ENCODE measurements at places on chromosomes 2 and 18. TPM values are rescaled to one million over a fixed set of nuclear protein-coding genes. Genes with fewer than 3 reads are reported as not detected.
A peak's percentile ranks its signal among the peaks of the same experiment; 100 is the strongest.

GRCh38 chr2:152861349-152861942 lies 143.0 kb downstream of the ARL6IP6 start:
- no peak for DNase-seq

- no peak for DNase-seq
These were observed at the start of gene CD226 for GRCh38 chr18:69947361-69948133. Gene CD226 (minus strand): TSS chr18:69947873. CDS start chr18:69947406, 467 bp downstream.

- DNase-seq = no peak
These were observed 160.0 kb downstream of the UBE2E3 start for GRCh38 chr2:181140414-181140813.

GRCh38 chr2:37472959-37473358 lies 128.5 kb downstream of the QPCT start:
- DNase-seq = no peak

DNA sequence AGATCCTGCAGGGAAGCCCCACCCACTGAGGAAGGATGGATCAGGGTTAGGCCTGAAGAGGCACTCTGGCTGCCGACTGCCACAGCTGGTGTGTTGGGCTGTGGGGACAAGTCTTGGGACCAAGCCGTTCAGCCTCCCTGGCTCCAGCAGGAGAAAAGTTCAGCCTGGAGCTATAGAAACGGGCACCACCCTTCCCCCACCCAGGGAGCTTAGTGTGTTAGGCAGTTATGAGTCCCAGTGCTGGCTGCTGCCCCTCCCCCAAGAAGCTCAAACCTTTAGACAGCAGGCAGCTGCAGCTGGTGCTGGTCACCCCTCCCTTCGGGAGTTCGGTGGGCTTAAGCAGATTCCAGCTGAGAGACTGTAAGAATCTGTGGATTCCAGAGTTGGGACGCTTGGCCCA lies 447.1 kb upstream of the HS6ST1 start:
- DNase-seq = peak; percentile 34

CRYBA2 gene
- not detected for total RNA-seq

GRCh38 chr2:224532441-224532840 lies 52.7 kb downstream of the CUL3 start:
- DNase-seq = no peak

GRCh38 chr2:118805064-118805690 lies 42.3 kb downstream of the EN1 start:
- no peak for DNase-seq

- DNase-seq = no peak
These were observed 137.7 kb downstream of the THNSL2 start for GRCh38 chr2:88307817-88308216.

Data from sigmoid colon (tissue), 7 donors.